ENCODE measurements at places on chromosomes 2 and 18. TPM values are rescaled to one million over a fixed set of nuclear protein-coding genes. Genes with fewer than 3 reads are reported as not detected.

- no peak for DNase-seq
Measured at GRCh38 chr18:361941-362310, 94.1 kb upstream of the THOC1 start.

Gene TRAPPC8
- 69.2 TPM for polyA plus RNA-seq

GRCh38 chr2:6564326-6564725, 301.4 kb downstream of the CMPK2 start:
- DNase-seq, result no peak

Gene CABYR
- 4.3 TPM for polyA plus RNA-seq

DNA sequence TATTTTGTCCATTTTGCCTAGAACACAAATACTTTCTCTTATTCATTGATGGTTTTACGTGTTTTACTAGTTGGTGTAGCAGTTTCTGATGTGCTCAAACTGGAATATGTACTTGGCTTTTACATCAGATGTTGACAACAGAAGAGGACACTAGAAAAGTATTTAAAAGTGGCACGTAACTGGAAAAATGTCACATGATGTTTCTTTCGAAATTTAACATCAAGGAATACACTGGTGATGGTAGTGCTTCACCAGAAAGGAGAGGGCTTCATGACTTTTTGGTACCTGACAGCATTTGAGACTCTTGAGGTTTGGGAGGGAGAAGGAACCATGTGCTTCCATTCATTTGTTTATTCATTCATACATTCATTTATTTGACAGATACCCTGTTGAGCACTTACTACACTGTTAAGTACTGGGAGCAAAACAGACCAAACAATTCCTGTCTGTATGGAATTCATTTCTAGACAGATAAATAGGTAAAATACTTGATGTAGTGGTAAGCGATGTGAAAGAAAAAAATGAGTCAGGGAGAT, 1.5 kb downstream of the GIGYF2 start:
- DNase-seq, result no peak

DNA sequence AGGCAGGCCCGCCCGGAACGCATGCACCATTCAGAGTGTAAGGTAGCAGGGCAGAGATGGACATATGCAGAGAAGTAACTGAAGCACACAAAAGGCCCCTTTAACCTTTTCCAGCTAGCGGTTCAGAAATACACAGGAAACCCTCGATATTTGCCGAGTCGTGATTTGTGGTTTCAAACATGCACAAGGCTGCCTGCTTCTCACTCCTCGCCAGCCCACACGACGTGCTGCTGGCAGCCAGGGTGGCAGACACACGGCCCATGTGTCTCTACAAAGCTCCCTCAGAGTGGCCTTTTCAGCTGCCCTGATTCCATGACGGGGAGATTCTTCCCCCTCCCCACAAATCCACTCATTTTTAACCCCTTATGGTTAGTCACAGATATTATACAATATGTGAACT, 23.6 kb downstream of the ZBTB7C start:
- DNase-seq, result no peak

GRCh38 chr18:53771664-53772063, 452.8 kb downstream of the MBD2 start:
- no peak for DNase-seq

- DNase-seq, result no peak
Measured at GRCh38 chr2:56299171-56299691, 115.4 kb downstream of the CCDC85A start.

Gene NEDD4L
- polyA plus RNA-seq, result 108 TPM

- DNase-seq, result peak; percentile 76
Measured at GRCh38 chr2:177754492-177754873, 318.1 kb downstream of the PDE11A start.

DNA sequence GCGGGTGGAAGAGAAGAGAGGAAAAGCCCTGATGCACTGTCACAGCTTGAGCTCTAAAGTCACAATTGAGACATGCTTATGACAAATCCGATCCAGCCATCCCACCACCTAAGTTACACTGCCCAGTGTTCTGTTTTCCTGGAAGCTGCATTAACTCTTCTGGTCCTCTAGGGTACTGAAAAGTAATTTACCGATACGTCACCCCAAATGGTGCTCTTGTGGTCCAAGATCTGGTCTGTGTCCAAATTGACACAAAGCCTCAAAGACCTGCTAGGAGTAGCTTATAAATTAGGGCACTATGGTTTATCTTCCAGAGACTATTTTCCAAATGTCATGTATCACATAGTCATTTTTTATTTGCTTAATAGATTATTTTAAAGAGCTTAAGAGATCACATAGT, 186.7 kb upstream of the ETAA1 start:
- DNase-seq, result no peak

DNA sequence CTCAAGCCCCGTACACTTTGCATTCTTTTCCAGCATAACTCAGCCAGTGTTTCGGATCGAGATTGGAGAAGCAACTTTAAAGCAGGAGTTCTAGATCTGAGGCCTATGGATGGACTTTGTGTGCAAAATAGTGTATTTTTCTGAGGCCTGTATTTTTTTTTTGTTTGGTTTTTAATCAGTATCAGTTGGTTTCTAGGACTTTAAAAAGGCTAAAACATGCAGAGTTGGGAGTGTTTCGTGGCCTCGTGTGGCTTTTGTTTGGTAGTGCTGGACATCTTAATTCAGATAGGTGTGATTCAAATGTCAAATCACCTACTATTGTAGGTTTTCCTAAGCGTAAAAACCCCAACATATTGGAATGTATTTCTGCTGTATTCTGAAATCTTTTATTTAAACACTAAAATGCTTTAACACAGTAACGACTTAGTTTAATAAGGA, 282 bp upstream of the PUS10 start:
- DNase-seq, result peak; percentile 40

Gene CXCR4
- polyA plus RNA-seq, result 47.8 TPM
